GDM1 (cell line): ENCODE measurements at places on chromosomes 13 and 19.

DNA sequence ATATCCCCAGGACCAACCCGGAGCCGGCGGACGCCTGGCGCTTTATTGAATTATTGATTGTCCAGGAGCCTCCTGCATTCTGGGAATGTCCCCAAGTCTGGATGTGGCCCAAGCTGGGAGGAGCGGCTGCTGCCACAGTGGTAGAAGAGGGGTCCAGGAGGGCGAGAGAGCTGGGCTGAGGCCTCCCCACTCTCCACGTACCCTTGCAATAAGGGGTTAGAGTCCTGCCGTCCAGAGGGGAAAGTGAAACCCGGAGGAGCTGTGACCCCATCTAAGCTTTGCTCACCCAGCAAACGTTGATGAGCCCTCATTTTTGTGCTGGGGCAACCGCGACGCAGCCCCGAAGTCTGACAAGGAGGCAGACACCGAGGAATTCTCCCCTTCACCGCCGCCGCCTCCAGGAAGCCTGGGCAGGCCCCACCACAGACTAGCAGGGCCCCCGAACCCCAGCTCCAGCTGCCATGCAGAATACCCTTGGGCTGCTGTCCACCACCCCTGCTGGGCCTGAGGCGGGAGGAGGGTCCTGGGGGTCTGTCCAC, 1.4 kb upstream of the C2CD4C start:
- DNase-seq, result no peak

GRCh38 chr19:11479090-11479897, 1.6 kb downstream of the ELAVL3 start:
- DNase-seq, result no peak

- no peak for DNase-seq
Observed at GRCh38 chr19:42241279-42241678, 1.1 kb downstream of the GSK3A start.

DNA sequence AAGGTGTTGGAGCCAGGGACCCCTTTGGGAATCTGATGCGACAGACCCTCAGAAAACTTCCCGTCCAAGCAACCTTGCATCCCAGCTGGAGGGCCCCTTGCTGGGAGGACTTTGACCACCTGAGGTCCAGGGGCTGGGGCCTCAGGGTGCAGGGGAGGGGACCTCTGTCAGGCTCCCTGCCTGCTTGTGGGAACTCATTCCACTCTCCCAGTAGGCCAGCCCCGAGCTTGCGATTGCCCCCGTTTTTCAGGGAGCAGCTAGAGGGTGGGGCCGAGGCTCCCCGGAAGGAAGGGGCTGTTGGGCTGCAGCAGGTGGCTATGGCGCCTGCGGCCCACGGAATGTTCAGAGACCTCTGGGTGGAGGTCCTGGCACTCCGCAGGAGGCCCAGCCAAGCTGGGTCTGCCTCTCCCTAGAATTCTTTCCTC, 2.8 kb downstream of the GNA11 start:
- no peak for DNase-seq

DNA sequence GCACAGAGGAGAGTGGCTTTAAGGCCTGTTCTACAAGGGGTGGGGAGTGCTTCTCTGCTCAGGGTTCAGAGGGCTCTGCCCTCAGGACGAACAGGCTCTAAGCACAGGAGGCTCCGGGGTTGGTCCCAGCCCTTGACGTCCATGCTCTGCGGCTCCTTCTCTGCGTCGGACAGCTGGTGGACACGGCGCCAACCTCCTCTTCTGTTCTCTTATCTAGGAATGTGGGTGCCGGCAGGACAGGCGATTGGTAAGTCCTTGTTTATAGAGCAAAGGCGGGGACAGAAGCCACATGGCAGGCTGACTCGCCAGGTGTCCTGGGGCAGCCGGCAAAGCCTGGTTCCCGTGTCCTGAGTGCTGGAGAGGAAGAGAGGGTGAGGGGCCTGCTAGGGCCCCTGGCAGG, 8.4 kb upstream of the RPS15 start:
- DNase-seq, result no peak
